ENCODE measurements at places on chromosomes 11 and 22. TPM values are rescaled to one million over a fixed set of nuclear protein-coding genes. Genes with fewer than 3 reads are reported as not detected.

- no peak for DNase-seq
- H3K4me3 ChIP-seq, result no peak overlapping the region
- no peaks in the 10 kb centered on the region for H3K27me3 ChIP-seq
- H3K4me1 ChIP-seq, result no peaks in the 10 kb centered on the region
Observed at GRCh38 chr22:48784701-48785503, 1042.8 kb downstream of the BRD1 start.

DNA sequence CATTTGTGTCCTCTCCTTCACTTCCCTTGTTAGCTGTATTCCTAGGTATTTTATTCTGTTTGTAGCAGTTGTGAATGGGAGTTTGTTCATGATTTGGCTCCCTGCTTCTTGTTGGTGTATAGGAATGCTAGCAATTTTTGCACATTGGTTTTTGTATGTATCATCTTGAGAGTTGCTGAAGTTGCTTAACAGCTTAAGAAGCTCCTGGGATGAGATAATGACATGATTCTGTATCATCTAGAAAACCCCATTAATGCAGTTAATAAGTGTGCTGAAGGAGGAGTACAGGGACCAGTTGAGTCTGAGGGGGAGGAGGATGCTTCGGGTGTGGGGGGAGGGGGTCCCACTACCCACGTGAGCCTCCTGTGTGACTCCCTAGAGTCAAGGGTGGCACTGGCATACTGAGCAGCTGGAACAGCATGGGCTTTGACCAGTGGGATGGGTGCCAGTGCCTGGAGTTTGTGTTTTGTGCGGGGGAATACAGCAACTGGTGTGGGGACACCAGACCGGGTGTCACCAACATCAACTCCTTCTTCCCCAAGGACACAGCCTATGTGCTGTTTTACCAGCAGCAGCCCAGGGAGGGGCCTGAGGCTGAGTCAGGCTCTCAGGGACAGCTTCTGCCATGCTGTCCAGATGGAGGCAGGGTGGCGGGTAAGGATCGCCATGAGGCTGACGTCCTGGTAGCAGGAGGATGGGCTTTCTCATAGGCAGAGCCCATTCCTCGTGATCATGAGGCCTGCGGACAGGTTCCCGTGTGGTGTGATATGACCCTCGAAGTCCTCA, 24.1 kb downstream of the USP35 start:
- no peaks in the 10 kb centered on the region for H3K4me1 ChIP-seq
- no peak overlapping the region for H3K4me3 ChIP-seq
- no peak for DNase-seq
- H3K27ac ChIP-seq, result no peak overlapping the region

The ANO5 gene
- 2.8 TPM for total RNA-seq

- no peaks in the 10 kb centered on the region for H3K36me3 ChIP-seq
- no peaks in the 10 kb centered on the region for H3K4me1 ChIP-seq
- H3K4me3 ChIP-seq, result no peak overlapping the region
- DNase-seq, result no peak
- no peaks in the 10 kb centered on the region for H3K27me3 ChIP-seq
- no peak overlapping the region for H3K27ac ChIP-seq
Observed at GRCh38 chr11:19751055-19751454, 38.4 kb downstream of the NAV2 start.

DNA sequence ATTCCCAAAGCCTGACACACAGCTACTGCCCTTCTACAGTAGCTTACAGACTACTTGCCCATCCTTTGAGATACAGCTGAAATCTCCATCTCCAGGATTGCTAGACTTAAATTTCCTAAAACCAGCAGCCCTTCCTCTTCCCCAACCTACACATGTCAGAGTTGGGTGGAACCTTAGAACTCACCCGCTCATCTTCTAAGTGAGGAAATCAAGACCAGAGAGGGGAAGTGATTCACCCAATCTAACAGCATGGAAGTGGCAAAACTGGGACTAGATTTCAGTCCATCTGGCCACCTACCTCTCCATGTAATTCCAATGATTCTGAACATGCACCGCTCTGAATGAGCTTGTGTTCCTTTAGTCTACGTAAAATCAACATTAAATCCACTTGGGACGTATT, 1.0 kb upstream of the TMEM86A start:
- H3K36me3 ChIP-seq, result no peaks in the 10 kb centered on the region
- H3K4me3 ChIP-seq, result no peak overlapping the region

DNA sequence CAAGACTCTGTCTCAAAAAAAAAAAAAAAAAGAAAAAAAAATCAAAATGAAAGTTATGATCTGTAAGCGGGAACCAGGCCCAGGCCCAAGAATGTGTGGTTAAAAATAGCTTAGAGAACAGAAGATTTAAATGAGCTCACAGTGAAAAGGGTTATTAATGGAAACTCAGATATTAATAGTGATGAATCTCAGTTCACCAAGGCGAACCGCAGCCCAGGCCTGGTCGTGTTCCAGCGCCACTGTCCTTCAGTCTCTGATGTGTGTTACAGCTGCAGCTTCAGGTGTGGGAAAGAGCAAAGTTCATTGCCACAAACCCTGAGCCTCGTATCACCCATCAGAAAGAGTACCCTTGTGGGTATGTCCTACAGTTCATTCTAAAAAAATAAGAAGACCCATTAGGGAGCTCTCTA, 107.1 kb downstream of the GAB2 start:
- no peaks in the 10 kb centered on the region for H3K36me3 ChIP-seq
- DNase-seq, result peak; percentile 43
- no peak overlapping the region for H3K4me3 ChIP-seq
- H3K27me3 ChIP-seq, result no peaks in the 10 kb centered on the region

DNA sequence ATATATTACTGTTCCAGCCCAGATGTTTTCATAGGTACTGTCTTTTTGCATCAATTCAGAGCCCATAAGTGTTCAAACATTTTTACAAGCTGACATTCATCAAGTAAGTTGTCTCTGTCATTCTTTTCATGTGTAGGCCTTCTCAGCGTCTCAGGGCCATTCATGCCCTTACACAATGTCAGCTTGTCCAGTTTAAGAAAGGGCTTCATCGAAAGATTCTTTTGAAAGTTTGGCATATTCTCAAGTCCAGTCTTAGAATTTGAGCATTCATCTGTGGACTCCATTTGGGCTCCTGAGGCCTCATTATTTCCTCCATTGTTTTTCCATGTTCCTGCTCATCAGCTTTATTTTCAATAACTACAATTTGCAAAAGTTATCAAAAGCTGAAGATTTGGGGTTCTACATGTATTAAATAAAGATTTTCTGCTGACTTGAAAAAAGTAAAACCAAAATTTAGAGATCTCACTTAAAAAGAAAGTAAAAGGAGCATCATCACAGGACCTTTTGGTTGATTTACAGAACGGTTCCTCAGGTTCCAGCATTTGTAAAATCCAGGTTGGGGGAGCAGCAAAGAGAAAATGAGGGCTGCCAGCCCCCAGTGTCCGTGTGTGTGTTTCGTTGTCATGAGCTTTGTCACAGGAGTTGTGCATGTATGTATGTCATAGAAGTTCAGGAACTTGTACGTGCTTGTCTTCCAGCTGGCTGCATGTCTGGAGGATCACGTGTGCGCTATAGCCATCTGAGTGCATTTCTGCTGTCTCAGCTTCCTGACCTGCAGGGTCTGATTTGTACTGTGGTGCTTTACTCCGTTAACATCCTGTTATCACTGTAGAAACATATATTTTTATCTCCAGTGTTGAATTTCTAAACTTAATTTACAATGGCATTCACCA, 15.6 kb downstream of the MOV10L1 start:
- H3K36me3 ChIP-seq, result no peaks in the 10 kb centered on the region
- no peak for DNase-seq
- H3K4me3 ChIP-seq, result no peak overlapping the region
- H3K27ac ChIP-seq, result no peak overlapping the region

The FXYD6 gene
- 55.0 TPM for total RNA-seq

DNA sequence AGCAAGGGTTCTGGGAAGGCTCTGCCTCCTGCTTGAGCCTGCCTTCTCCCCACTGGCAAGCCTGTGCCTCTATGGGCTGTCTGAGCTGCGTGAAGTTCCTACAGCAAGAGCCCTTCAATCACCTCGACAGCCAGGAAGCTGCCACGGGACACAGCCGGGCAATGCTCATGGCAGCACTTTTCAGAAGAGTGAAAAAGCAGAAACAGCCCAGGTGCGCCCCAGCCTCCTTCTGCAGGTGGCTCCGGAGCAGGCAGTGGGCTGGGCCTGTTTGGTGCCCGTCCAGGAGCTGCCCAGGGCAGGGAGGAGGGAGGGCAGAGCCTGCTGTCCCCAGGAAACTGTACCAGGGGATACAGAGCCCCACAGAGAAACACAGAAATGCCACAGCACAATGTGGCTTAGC, 24.6 kb upstream of the COMT start:
- DNase-seq, result no peak
- no peaks in the 10 kb centered on the region for H3K27me3 ChIP-seq
- no peaks in the 10 kb centered on the region for H3K4me1 ChIP-seq
- no peak overlapping the region for H3K4me3 ChIP-seq
- peaks cover 72% of the 10 kb centered on the region for H3K36me3 ChIP-seq
- no peak overlapping the region for H3K27ac ChIP-seq

DNA sequence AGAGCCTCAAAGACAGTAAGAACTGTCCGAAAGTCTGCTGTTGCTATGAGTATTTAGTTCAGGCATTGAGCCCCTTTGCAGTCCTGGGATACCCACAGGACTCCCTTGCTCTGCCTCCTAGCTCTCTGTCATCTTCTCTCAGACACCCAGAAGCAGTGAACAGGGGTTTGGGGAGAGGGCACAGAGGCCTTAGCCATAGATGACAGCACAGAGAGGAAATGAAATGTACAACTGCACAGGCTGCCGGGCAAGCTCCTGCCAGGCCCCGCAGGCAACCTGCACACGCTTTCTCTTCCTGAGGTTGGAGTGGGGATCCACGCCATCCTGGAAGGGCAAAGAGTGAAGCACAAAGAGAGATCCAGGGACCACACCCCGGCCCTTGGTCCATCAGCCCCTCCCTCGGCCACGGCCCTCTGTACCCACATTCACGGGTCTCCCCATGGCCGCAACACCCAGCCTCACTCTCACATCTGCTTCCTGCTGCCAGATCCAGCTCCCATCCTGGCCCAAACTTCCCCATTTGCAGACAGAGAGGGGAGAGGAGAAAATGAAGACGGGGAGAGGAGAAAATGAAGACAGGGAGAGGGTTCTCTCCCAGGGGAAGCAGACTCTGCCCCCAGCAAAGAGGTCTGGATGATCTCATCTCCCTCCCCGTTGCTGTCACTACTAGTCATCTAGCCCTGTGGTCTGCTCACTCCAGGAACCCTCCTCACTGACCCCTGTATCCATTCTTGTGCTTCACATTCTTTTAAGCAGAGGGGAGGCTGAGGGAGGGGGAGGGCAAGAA, 40.7 kb downstream of the CD6 start:
- peaks cover 13% of the 10 kb centered on the region for H3K4me1 ChIP-seq
- DNase-seq, result no peak
- peaks cover 42% of the 10 kb centered on the region for H3K27me3 ChIP-seq
- H3K4me3 ChIP-seq, result no peak overlapping the region
- no peaks in the 10 kb centered on the region for H3K36me3 ChIP-seq
- no peak overlapping the region for H3K27ac ChIP-seq

The CYB5R2 gene
- 13.1 TPM for total RNA-seq

The CASP1 gene
- total RNA-seq, result 84.0 TPM

DNA sequence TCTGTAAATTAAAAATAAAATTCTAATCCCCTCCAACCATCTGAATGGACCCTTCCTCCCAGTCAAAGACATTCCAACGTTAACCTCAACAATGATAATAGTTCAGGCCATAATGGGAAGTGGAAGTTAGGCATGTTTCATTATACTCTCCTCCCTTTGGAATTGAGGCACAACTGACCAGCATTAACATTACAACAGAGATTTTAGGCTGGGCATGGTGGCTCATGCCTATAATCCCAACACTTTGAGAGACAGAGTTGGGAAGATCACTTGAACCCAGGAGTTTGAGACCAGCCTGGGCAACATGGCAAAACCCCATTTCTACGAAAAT, 2.4 kb upstream of the CTSF start:
- no peaks in the 10 kb centered on the region for H3K36me3 ChIP-seq

The FREY1 gene
- total RNA-seq, result 0.89 TPM
